Osteoblast (primary cell): ENCODE measurements at places on chromosomes 3 and 15. TPM values are rescaled to one million over a fixed set of nuclear protein-coding genes. Genes with fewer than 3 reads are reported as not detected.

DNA sequence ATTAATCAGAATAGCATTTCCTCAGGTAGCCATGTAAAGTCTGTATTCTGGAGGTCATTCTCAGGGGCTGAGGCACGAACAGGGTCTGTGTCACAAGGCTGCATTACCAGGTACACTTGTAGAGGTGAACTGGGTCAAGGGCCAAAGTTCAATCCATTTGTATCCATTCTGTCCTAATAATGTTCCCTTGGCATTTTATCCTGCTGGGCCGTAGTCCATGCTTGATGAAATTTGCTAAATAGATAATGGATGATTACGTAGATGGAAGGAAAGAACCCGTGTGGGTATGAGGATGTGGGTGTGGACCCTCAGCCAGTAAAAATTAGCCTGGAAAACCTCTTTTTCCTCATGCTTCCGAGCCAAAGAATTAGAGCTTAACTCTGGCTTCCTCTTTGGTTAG is 785.9 kb downstream of the GRM7 start:
- no peak for DNase-seq
- no peaks in the 10 kb centered on the region for H3K4me1 ChIP-seq
- H3K27ac ChIP-seq = no peak overlapping the region
- no peaks in the 10 kb centered on the region for H3K36me3 ChIP-seq
- H3K27me3 ChIP-seq = no peaks in the 10 kb centered on the region
- H3K4me3 ChIP-seq = no peak overlapping the region

- no peak for DNase-seq
- H3K4me3 ChIP-seq = no peak overlapping the region
- H3K4me1 ChIP-seq = no peaks in the 10 kb centered on the region
Measured at GRCh38 chr3:140433431-140433830, 244.4 kb upstream of the TRIM42 start.

- DNase-seq = no peak
- H3K4me3 ChIP-seq = no peak overlapping the region
- peaks cover 11% of the 10 kb centered on the region for H3K4me1 ChIP-seq
Measured at GRCh38 chr15:60793656-60794055, 314.7 kb upstream of the ICE2 start.

DNA sequence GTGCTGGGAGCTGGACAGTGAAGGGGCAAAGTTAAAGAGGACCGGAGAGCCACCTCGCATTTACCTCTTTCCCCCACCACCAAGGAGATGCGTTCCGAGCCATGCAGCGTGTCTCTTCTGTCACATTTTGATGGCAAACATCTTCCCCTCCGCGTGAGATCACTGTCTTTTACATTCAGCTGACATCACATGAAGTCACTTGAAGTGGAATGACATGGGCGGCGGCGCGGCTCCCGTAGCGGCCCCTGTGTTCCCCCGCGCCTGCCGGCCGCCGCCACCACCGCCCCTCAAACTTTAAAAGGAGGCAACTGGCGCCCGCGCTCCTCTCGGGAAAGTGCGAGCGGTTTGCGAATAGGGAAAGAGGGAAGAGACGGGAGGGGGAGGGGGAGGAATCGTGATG is at the start of gene FEZF2:
TSS of gene FEZF2 (minus strand) at position 336 of the 400 bp plus-strand sequence. CDS start 682 bp downstream, outside the sequence.
- peaks cover 97% of the 10 kb centered on the region for H3K27me3 ChIP-seq
- DNase-seq = no peak
- no peak within 1 kb of the TSS for H3K27ac ChIP-seq
- H3K4me3 ChIP-seq = peak within 1 kb of the TSS; percentile 65

DNA sequence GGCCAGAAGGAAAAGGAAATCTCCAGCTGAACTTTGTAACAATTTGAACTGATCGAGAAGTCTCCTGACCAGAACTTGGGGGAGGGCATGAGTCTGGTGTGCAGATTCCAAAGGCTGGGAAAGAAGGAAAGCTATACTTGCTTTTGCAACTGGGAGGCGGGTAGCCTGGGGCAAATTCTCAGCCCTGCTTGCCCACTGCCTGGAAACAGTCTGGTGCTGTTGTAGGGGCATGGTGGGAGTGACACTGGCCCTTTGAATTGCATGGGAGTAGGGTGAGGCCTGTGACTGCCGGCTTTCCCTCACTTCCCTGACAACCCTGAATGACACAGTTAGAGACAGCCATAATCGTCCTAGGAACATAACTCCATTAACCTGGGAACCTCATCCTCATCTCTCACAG is 114.0 kb upstream of the POU1F1 start:
- H3K4me3 ChIP-seq = no peak overlapping the region
- DNase-seq = no peak
- H3K4me1 ChIP-seq = no peaks in the 10 kb centered on the region
- H3K36me3 ChIP-seq = no peaks in the 10 kb centered on the region
- H3K27me3 ChIP-seq = no peaks in the 10 kb centered on the region
- no peak overlapping the region for H3K27ac ChIP-seq

DNA sequence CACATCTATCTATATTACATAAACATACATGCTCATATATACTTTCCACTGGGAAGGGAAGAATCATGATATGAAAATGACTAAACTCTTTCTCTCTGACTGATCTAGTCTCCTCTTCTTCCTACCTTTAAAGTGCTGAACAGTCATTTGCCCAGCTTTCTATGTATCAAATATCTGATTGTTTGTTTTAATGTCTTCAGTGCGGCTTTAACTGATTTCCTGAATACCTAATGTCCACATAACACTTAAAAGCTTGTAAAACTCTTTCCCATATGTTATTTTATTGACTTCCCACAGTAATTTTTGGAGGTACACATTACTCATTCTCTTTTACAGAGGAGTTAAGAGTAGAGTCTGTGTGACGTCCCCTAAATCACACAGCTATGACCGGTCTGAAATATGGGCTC is 28.2 kb downstream of the CPOX start:
- H3K4me3 ChIP-seq = no peak overlapping the region
- peaks cover 4% of the 10 kb centered on the region for H3K4me1 ChIP-seq
- H3K27me3 ChIP-seq = no peaks in the 10 kb centered on the region
- no peaks in the 10 kb centered on the region for H3K36me3 ChIP-seq
- DNase-seq = no peak
- no peak overlapping the region for H3K27ac ChIP-seq

GRCh38 chr3:183252118-183252782 is 803 bp upstream of the B3GNT5 start:
- peaks cover 7% of the 10 kb centered on the region for H3K27me3 ChIP-seq
- no peak overlapping the region for H3K27ac ChIP-seq
- H3K4me3 ChIP-seq = no peak overlapping the region
- DNase-seq = no peak
- H3K4me1 ChIP-seq = no peaks in the 10 kb centered on the region
- H3K36me3 ChIP-seq = no peaks in the 10 kb centered on the region

The SCN11A gene
- total RNA-seq = under 0.01 TPM in 1 of 2 replicates, not detected in the other

DNA sequence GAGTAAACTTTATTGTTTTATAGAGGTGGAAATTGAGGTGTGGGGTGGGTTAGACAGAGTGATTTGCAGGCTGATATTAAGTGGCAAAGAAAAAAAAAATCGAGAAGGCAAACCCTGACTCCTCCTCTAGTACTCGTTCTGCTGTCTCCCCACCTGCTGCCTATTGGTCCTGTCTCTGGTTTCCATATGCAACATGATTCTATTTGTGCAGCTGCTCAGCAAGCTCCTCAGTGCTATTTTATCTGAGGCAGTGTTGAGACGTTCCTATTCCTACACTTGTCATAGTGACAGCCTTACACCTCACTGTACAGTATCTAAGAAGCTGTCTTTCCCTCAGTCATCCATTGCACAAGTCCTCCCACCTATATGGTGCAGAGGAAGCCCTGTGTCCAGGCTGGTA is 45.1 kb downstream of the RSL24D1 start:
- no peak for DNase-seq
- H3K4me3 ChIP-seq = no peak overlapping the region
- no peaks in the 10 kb centered on the region for H3K27me3 ChIP-seq
- no peaks in the 10 kb centered on the region for H3K4me1 ChIP-seq
- no peaks in the 10 kb centered on the region for H3K36me3 ChIP-seq
- H3K27ac ChIP-seq = no peak overlapping the region

The MAP1A gene
- total RNA-seq = 117 and 121 TPM in 2 replicates

GRCh38 chr15:90592131-90592881 is 62.6 kb downstream of the CRTC3 start:
- no peaks in the 10 kb centered on the region for H3K27me3 ChIP-seq
- H3K27ac ChIP-seq = peak overlapping the region; percentile 78
- peaks cover 30% of the 10 kb centered on the region for H3K4me1 ChIP-seq
